ENCODE measurements at places on chromosomes 2 and 18. TPM values are rescaled to one million over a fixed set of nuclear protein-coding genes. Genes with fewer than 3 reads are reported as not detected.

DNA sequence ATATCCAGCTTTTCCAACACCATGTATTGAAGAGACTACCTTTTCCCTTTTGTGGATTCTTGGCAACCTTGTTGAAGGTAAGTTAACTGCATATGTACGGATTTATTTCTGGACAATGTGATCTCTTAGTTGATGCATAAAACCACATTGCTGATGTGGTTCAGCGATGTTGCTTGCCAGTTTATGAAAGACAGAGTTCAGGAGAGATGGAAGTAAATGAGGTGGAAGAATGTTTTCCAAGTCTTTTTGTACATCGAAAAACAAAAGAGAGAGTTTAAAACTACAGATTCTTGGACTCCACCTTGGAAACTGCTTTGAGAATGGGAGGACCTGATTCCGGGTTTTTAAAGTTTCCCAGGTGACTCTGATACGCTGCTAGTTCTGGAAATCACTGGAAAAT is 43.8 kb downstream of the MOB4 start:
- no peak for DNase-seq

- DNase-seq = no peak
Measured at GRCh38 chr2:140085674-140086073, 1305.5 kb upstream of the NXPH2 start.

DNA sequence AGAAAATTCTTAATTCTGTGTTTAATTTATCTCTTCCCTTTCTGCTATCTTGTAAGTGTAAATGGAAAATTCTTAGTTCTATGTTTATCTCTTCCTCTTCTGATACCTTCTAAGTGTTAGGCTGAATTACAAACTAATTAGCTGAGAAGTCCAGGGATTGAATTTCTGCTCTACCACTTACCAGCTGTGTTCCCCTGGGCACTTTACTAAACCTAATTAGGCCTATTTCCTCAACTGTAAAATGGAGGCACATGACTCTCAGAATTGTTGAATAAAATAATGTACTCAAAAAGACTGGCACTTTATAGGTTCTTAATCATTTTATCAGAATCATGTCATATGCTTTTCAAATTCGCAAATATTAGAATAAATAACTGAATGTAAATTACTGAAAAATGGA is 146.3 kb downstream of the MAP2 start:
- DNase-seq = no peak

- DNase-seq = peak; percentile 87
Measured at GRCh38 chr18:50757358-50757757, 62.5 kb downstream of the MRO start.

The CAPN14 gene
- 0.09 TPM for total RNA-seq

- DNase-seq = no peak
Measured at GRCh38 chr2:230864122-230864604, 579 bp upstream of the ITM2C start.

The C18orf54 gene
- total RNA-seq = 2.4 TPM

DNA sequence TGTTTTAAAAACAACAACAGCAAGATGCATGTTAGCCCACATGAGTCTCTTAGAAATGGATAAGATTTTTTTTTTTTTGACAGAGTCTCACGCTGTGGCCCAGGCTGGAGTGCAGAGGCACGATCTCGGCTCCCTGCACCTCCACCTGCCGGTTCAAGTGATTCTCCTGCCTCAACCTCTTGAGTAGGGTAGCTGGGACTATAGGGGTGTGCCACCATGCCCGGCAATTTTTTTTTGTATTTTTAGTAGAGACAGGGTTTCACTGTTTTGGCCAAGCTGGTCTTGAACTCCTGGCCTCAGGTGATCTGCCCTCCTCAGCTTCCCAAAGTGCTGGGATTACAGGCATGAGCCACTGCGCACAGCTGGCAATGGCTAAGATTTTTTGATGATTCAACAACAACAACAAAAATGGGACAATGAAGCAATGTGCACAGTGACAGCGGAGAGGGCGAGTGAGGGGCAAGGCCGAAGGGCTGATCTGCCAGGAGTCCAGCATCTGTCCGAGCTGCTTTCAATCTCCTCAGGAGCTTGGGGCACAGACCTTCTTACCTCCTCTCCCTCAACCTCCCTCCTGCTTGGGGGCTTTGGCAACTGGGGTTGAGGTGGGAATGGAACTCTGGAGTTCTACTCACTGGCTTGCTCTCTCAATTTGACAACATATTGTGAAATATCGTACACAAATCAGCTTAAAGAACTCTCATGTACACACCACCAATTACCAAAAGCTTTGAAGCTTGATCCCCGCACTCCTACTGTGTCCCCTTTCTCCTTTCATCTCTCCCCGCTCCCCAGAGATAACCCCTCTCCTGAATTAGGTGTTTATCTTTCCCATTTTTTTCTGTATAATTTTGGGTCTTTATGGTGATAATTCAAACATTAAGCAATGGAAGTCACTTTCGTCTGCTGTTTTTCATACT is 3.4 kb downstream of the ABCG8 start:
- DNase-seq = no peak

The IL1F10 gene
- total RNA-seq = not detected

DNA sequence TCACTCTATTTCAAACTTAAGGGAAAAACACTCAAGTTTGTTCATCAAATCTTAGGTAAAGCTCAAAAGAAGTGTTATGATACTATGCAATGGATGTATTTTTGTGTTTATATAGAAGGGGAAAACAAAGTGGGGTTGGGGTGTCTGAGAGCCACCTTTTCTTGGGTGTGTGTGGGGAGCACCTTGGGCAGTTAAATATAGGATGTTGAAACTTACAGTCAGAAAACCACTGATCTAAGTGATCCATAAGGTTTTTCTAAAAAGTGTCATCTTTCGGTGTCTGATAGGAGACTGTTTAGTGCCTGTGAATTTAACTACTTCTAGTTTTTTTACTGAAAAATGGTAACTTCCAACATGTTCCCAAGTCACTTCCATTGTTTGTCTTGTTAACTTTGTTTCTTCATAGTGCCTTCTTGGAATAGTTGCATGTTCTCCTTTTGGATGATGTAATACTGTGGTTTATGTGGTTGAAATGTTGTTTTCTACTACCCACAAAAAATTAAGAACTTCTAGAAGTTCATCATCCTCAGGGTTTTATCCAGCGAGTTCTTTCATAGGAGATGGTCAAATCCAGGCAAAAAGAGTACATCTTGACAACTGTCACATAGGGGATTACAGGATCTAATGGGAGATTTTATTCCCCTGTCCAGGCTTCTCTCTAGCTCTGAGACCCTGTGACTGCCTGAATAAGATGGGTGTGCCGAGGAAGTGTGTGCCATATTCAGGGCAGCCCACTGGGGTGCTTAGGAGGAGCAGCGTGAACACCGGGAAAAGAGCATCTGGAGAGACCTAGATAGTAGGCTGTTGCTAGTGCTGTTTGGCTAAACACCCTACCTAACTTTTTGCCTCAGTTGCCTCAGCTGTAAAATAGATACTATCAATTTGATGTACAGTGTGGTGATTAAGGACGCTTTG is 46.2 kb downstream of the CAB39 start:
- no peak for DNase-seq

The NOSTRIN gene
- total RNA-seq = 18.7 TPM

GRCh38 chr2:169397697-169398096 is 35.4 kb upstream of the LRP2 start:
- no peak for DNase-seq

The SETBP1 gene
- total RNA-seq = 59.5 TPM

The L3MBTL4 gene
- total RNA-seq = 17.6 TPM

GRCh38 chr2:72793798-72794440 is 31.9 kb downstream of the EXOC6B start:
- DNase-seq = no peak

The TRIM54 gene
- 0.52 TPM for total RNA-seq

The NDUFB3 gene
- total RNA-seq = 69.0 TPM

GRCh38 chr18:29078273-29078672 is 901.3 kb upstream of the CDH2 start:
- no peak for DNase-seq

GRCh38 chr2:190841707-190842505 is 38.7 kb upstream of the GLS start:
- DNase-seq = no peak

- DNase-seq = no peak
Measured at GRCh38 chr2:67103157-67103556, 294.0 kb upstream of the ETAA1 start.

DNA sequence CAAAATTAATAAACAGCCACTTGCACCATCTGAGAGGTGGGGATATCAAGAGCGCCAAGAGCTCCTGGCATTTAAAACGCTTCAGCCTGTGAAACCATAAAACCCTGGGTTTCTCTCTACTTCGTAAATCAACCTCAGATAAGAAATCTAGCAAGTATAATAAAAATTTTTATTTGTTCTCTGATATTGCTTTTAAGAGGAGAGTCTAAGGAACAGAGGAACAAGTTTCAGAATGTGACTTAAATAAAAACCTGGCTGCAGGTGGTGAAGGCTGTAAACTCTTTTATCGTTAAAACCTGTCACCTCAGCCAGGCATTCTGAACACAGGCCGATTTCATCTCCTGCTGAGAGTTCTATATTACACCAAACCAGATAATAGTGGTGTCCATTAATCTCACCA is 9.9 kb downstream of the DYTN start:
- no peak for DNase-seq

- DNase-seq = no peak
Measured at GRCh38 chr18:8994603-8995002, 107.9 kb upstream of the NDUFV2 start.

DNA sequence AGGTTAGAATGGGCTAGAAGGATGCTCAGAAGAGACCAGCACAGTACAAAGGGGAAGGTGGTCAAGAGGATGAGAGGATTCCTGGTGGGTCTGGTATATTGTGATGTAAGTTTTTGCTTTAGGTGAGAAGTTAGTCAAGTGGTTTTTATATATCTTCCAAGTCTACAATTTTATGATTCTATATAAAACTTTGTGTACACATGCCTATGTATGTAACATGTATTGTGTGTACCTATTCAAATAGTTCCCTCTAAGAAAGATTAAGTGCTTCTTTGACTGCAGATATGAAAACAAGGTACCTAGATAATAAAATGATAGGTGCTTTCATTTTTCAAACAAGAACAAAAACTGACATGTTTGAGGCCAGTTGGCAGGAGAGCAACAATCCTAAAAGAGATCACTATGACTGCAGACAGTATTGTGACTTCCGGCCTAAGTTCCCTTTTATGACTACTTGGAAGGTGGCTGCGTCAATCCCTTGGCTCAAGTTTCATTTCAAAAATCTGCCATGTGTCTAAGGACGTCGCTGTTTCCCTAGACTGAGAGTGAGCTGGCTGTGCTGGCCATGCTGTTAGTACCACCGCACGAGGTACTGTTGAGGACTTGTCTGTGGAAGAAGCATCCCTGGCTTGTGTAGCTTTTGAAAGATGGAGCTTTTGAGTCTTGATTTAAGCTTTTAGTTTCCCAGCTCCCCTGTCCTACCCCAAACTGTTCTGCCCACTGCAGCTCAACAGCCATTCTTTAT is 123.1 kb downstream of the PRPF40A start:
- DNase-seq = peak; percentile 84

The REV1 gene
- total RNA-seq = 34.3 TPM

DNA sequence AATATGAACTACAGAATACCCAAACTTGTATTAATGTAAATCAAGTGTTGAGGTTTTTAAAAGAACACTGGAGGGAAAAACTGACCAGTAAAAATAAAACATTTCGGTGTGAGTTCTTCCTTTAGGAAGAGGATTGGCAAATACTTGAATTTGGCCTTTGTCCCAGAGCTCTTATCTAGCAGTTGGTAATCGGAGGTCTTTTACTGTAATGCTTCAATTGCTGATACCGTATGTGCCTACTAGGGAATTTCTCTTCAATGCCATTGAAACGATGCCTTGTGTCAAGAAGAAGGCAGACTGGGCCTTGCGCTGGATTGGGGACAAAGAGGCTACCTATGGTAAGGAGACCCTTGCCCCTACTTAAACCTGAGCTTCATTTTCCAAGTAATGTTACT is 4.1 kb downstream of the RRM2 start:
- no peak for DNase-seq

GRCh38 chr18:68766433-68766832 is 31.4 kb upstream of the CCDC102B start:
- DNase-seq = no peak

The RAB27B gene
- total RNA-seq = 1.2 TPM

DNA sequence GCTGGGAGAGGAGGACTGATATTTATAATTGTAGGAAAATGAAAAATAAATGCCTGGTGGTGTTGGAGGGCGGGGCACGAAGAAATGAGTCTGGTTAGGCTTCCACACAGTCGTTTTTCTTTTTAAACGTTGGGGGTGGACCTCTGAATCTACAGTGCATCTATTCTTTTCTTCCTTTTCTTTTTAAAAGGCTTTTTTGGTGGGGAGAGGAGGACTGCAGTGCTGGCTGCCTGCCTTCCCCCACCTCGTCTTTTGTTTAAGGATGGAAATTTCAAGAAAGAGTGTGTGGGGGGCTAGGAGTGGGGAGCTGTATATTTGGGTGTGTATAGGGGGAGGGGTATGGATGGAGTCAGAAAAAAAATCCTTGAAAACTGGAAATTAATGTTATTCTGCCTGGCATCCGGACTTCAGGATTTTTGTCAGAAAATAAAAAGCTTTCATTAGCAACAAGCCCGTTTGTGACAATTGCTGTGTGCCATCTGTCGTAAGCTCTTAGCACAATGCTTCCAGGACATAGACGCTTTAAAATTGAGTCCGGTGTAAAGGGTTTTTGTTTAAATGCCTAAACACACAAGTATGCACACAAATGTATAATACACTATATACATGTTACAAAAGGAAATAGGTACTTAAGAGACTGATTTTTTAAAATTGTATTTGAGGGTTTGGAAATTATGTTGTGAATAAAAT is 1.1 kb downstream of the MAP2 start:
- no peak for DNase-seq

DNA sequence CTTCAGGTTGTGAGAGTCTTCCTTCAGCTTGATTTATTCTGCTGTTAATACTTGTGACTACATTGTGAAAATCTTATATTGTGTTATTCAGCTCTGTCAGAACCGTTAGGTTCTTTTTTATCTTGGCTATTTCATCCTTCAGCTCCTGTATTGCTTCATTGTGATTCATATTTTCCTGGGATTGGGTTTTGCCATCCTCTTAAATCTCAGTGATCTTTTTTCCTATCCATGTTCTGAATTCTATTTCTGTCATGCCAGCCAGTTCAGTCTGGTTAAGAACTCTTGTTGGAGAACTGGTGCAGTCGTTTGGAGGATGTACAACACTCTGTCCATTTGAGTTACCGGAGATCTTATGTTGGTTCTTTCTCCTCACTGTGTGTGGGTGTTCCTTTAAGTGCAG is 19.1 kb downstream of the MSTN start:
- DNase-seq = no peak

- DNase-seq = no peak
Measured at GRCh38 chr2:202104286-202104870, 31.3 kb downstream of the KIAA2012 start.

The CCDC74B gene
- total RNA-seq = 1.5 TPM

DNA sequence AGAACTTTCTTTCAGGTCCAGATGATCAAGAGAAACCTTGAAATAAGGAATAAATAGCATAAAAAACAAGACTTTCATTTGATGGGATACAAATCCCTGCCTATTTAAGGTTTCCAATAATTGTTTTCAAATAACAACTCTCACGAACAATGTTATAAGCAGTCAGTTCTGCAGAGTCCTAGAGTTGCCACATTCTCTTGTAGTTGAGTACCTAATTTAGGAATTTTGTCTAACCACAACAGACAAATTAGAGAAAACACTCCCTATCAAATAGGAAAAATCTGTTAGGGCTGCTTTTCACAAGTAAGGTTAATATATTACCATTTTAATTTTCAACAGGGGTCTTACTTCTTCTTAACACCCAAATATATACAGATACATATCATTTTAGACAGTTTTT is 130.1 kb upstream of the CDH20 start:
- no peak for DNase-seq

GRCh38 chr2:236085647-236086046 is 82.5 kb downstream of the GBX2 start:
- peak; percentile 67 for DNase-seq

GRCh38 chr2:163735685-163736432 is at the start of gene FIGN:
Gene FIGN (minus strand): TSS chr2:163736008. CDS start chr2:163734927, 1,081 bp downstream.
- peak; percentile 93 for DNase-seq

Measured in posterior vena cava (tissue), 2 donors.